Caco-2 (cell line): ENCODE measurements at places on chromosomes 7 and 10. TPM values are rescaled to one million over a fixed set of nuclear protein-coding genes. Genes with fewer than 3 reads are reported as not detected.

Gene ABCB1
- total RNA-seq: 34.6 and 37.3 TPM in 2 replicates

DNA sequence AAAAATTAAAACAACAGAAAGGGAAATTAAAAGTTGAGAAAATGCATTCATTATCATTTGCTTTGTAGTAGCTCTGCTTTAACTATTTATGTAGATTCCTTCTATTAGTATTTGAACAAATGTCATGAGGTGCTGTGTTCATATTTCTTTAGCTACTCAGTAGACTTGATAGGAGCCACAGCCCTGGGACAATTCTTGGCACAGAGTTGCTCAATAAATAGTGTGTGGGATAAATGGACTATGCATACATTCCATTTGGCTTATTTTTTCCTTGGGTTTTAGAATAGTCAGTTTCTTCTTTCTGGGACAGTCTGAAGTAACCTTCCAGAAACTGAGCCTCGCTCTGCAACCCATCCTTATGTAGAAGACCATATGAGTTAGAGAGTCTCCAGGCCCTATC, 13.4 kb downstream of the RPP30 start:
- no peaks in the 10 kb centered on the region for H3K4me1 ChIP-seq
- no peaks in the 10 kb centered on the region for H3K27me3 ChIP-seq
- no peak overlapping the region for H3K4me3 ChIP-seq
- H3K27ac ChIP-seq: no peak overlapping the region
- no peaks in the 10 kb centered on the region; the same call in 1 of the 2 replicates for H3K36me3 ChIP-seq

DNA sequence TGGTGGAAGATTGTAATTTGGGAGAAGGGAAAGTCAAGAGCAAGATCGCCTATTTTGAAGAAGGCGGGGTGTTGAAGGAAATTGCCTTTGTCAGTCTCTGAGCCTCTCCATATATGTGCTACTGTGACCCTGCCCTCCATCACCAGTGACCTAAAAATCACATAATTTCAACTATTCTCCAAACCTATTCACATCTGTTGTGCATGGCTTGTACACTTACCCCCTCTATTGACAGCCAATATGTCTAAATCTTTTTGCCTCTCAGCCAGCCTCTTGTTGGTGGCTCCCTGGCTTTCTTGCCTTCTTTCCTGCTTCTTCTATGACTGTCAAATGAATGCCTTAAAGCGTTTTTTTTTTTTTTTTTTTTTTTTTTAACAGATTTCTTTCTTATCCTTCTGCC, 295.6 kb downstream of the AUTS2 start:
- H3K27ac ChIP-seq: no peak overlapping the region
- no peak overlapping the region for H3K4me3 ChIP-seq
- H3K36me3 ChIP-seq: no peaks in the 10 kb centered on the region
- peaks cover 2% of the 10 kb centered on the region; the same call in 1 of the 2 replicates for H3K27me3 ChIP-seq

GRCh38 chr10:102499356-102499755, 3.2 kb downstream of the ACTR1A start:
- no peaks in the 10 kb centered on the region for H3K27me3 ChIP-seq
- H3K4me3 ChIP-seq: no peak overlapping the region
- no peaks in the 10 kb centered on the region for H3K4me1 ChIP-seq
- DNase-seq: no peak
- no peak overlapping the region for H3K27ac ChIP-seq
- no peaks in the 10 kb centered on the region for H3K36me3 ChIP-seq

DNA sequence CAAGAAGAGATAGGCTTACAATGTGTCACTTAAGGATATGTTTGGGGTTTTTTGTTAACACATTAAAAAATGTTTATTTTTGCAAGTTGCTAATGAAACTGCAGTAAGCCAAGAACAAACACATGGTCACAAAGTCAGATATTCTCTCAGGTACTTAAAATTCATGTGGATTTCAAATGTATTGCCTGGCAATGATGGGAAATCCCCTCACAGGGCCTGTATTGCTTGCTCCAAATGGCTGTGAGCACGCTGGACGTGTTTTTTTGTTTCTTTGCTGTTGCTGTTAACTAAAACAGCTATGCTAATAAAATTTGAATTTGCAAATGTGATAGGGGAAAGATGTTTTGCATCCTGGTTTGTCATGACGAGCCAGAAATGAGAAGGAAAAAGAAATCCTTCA, 3.8 kb upstream of the CELF2 start:
- no peak overlapping the region for H3K4me3 ChIP-seq
- H3K36me3 ChIP-seq: no peaks in the 10 kb centered on the region

- DNase-seq: no peak
- no peak overlapping the region for H3K27ac ChIP-seq
- no peaks in the 10 kb centered on the region for H3K36me3 ChIP-seq
- no peak overlapping the region for H3K4me3 ChIP-seq
- peaks cover 8% of the 10 kb centered on the region; the same call in 1 of the 2 replicates for H3K4me1 ChIP-seq
These were observed 4.8 kb downstream of the NHLRC2 start for GRCh38 chr10:113859261-113859660.

DNA sequence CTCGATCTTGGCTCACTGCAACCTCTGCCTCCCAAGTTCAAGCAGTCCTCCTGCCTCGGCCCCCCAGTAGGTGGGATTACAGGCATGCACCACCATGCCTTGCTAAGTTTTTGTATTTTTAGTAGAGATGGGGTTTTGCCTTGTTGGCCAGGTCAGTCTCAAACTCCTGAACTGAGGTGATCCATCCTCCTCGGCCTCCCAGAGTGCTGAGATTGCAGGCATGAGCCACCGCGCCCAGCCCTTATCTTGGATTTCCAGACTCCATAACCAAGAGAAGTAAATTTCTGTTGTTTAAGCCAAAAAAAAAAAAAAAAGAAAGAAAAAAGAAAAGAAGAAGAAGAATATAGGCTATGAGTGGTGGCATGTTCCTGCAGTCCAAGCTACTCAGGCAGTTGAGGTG, 53.3 kb upstream of the RABGEF1 start:
- peaks cover 9% of the 10 kb centered on the region; the same call in 1 of the 2 replicates for H3K4me1 ChIP-seq
- DNase-seq: no peak
- H3K4me3 ChIP-seq: no peak overlapping the region
- H3K27ac ChIP-seq: no peak overlapping the region
